ENCODE measurements at places on chromosomes 2 and 18. TPM values are rescaled to one million over a fixed set of nuclear protein-coding genes. Genes with fewer than 3 reads are reported as not detected.

Gene TNFAIP6
- total RNA-seq = 0.57 TPM

Gene TGFA
- total RNA-seq = 0.47 TPM

Gene RNF144A
- 5.9 TPM for total RNA-seq

DNA sequence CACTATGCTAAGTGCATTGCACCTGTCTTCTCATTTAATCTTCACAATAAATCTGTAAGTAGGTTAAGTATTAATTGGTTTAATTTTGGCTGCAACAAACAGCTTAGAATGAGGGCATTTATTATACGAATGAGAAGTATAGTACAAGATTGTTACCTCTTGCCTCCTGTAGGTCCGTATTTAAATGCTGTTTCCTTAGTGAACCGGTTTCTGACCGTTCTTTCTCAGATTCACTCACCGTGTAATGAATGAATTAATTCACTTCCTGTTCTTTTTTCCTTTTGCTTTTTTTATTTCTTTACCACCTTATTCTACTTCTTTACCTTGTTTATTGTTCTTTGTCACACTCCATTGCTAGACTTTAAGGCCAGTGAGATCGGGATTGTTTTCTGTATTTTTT is 153.8 kb upstream of the RASGRP3 start:
- no peak for DNase-seq

Gene SPP2
- not detected for total RNA-seq

Gene IER3IP1
- 8.8 TPM for total RNA-seq

- DNase-seq = no peak
Observed at GRCh38 chr2:173663353-173663752, 301.8 kb downstream of the SP3 start.

GRCh38 chr2:8312221-8312620 is 369.6 kb upstream of the ID2 start:
- no peak for DNase-seq

DNA sequence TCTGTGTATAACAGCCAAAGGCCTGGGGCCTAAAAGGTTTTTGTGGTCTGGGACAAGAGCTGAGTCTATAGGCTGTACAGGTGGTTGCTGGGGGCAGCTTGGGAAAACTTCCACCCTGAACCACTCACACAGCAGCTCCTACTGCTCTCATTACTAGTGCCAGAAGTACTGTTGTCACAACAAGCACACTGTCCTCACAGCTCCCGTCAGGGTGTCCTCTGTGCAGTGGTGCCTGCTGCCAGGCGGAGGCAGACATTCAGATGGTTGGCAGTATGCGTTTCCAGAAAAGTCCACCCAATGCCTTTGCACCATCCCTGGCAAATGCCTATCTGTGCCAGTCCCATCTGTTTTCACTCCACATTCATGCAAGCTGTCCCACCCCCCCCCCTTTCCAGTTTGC is 58.5 kb downstream of the EPAS1 start:
- DNase-seq = no peak

Gene ACTR1B
- total RNA-seq = 60.0 TPM

Gene ZNF892
- total RNA-seq = 2.8 TPM

DNA sequence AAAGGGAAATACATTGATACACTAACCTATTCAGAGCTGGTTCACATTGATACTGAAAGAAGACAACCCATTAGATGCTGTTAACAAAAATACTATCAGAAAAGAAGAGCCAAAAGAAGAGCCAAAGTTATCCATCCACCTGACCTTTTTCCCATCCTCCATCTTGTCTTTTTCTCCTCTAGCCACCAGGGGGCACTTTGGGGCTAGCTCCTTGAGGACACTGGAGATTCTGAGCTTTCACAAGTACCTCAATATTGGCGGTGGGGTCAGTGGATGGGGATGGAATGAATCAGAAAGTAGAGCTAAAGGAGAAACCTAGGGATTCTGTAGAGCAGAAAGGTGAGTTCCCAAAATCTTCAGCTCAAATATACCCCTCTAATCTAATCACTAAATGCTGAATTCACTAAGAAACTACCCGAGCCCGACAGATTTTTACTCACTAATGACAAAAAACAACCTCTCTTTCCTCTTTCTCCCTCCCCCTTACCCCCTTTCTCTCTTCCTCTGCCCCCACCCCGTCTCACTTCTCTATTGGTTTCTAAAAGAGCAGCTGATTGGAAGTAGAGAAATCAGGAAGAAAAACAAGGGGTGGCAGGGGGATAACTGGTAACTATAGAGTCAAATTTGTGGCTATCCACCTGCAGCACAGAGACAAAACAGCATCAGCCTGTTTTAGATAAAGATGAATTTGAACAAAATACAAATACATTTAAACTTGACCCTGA is 203.3 kb downstream of the TCF4 start:
- no peak for DNase-seq

Gene VAMP8
- total RNA-seq = 37.7 TPM

DNA sequence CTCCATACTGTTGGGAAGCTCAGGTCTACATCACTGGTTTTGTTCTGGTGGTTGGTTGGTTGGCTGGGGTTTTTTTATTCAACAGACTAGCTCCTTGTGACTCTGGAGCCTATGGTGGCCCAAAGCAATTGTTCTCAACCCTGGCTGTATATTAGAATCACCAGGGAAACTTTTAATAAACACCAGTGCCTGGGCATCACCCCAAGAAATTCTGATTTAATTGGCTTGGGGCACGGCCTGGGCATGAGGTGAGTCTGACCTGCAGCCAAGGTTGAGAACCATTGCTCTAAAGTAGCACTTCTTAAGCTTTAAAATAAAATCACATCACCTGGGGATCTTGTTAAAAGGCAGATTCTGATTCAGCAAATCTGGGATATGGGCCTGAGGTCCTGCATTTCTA is 184.1 kb downstream of the C1D start:
- DNase-seq = no peak

Gene ALK
- 0.17 TPM for total RNA-seq

- DNase-seq = no peak
Observed at GRCh38 chr2:38892819-38893218, 3.1 kb downstream of the ARHGEF33 start.

Gene KANSL1L
- total RNA-seq = 21.3 TPM

DNA sequence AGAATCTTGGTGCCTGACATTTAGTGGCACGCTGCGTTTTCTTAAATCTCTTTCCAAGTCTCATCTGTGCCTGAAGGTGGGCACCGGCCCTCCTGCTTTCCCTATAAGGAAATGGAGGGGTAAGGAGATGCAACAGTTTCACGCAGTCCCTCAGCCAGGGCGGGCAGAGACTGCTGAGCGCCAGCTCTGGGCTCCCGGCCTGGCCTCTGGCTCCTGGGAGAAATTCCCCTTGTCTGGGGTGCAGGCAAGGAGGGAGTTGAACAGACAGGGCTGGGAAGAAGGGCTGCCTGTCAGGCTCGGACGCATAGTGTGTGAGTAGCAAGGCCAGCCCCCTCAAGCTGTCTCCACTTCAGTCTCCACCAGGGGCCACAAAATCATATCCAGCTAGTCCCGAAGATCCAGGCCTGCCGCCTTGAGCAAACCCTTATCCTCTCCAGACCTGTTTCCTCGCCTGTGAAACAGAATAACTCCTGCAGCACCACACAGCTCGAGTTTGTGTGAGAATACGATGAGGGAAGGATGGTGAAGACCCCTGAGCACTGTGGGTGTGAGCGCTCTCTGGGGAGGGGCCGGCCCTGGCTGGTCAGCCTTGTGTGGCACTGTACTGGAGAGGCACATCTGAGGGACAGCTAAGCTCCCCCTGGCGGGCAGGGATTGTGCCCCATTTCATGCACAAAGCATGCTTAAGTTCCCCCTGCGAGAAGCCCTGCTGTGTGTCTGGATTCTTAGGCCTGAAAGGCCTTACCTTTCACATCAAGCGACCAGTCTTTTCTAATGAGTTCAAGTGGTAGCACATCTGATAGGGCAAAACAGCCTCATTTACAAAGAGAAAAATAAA is 33.8 kb downstream of the SDC1 start:
- DNase-seq = peak; percentile 29

DNA sequence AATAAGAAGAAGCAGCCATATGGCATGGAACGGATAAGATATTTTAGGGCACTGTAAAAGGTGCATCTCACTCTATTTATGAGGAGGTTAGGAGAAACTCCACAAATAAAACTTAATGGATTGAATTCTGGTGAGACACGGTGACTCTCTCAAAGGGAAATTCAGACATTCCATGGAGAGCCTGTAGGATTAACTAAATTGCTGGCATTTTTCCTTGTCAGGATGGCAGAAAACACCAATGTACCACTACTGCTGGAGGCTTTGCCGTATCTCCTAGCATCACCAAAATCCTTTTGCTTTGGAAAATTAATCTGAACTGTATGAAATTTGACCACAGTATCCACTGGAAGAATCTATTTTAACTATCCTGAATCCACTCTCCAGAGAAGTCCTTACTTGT is 79.3 kb downstream of the RBM43 start:
- no peak for DNase-seq

GRCh38 chr2:205682971-205683501 is 735 bp downstream of the NRP2 start:
- no peak for DNase-seq

Gene FECH
- total RNA-seq = 19.0 TPM

Gene CACNB4
- 0.57 TPM for total RNA-seq

DNA sequence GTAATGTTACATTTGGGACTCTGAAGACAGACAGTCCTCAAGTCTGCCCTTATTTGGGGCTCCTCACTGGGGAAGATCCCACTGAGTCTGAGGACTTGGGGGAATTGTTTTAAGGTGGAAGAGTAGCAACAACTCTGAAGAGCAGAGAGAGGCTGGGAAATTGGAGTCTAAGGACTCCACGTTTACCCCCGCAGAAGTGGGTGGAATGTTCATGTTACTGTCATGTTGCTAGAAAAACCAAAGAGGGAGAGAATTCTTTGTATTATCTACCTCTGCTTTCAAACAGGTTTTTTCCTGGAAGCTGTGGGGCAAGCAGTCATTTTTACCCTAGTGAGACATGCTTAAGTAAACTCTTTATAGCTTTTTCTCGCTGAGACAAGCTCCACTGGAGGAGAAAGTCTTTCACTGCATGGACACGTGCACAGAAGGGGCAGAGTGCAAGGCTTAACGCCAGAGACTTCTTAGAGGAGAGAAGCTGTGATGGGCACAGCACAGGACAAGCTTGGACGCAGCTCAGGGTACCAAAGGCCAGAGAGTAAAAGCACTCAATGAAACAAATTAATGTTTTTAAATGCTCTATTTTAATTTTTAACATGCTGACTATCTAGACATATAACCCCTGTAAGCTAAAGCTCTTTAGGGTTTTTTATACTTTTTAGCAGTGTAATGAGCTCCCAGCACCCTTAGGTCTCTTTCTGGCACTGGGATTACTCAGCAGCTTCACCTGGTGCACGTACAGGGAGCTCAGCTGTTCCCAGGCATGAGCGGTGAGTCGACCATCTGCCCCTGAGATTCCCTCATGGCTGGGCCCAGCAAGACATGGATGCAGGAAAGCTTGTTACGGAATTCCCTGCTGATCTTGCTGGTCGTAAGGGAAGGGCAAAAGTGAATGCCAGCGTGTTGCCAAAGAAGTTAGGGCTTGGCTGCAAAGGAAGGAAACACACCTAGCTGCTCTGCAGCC is 54.5 kb upstream of the BIN1 start:
- no peak for DNase-seq

Gene SNTG2
- not detected for total RNA-seq

- DNase-seq = no peak
Observed at GRCh38 chr2:4937550-4937949, 754.6 kb upstream of the SOX11 start.

DNA sequence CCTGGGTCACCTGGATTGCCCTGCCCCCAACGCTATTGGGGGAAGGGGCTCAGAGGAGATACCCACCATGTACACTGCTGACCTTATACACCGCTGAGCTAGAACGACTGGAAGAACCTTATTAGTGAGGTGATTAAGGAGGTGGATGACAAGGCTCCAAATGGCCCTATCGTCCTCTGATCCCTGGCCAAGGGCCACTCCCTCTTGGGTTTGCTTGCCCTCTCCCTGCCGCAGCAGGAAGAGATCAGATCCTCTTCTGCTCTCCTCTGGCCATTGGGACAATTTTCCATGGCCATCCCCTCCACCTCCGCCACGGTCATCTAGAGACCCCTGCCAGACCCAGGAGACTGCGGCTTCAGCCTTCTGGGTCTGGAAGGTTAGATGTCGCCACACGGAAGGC is 1.2 kb downstream of the ZNF514 start:
- no peak for DNase-seq

DNA sequence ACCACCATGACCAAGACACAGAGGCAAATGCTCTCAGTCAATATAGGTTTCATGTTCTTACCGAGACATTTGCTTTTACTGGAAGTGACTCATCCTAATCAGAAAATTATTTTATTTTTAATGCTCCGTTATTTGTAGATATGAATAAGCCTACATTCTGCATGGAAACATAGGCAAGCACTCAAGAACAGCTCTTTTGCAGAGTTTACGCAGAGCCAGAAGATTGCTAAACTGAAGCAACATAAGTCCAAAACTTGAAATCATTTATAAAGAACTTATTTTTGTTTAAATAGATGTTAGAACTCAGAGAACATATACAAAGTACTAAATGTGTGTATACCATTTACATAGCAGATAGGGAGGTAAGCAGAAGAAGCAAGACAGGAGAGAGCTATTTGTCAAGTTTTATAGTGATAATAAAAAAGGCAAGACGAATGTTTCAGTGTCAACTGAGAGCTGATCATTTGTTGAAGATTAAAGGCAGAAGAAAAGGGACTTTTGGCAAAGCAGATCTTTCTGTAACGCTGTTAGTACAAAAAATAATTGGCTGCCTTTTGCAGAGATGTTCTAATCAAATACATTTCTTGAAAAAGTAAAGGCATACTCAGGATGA is 12.4 kb upstream of the PPP1R1C start:
- no peak for DNase-seq

DNA sequence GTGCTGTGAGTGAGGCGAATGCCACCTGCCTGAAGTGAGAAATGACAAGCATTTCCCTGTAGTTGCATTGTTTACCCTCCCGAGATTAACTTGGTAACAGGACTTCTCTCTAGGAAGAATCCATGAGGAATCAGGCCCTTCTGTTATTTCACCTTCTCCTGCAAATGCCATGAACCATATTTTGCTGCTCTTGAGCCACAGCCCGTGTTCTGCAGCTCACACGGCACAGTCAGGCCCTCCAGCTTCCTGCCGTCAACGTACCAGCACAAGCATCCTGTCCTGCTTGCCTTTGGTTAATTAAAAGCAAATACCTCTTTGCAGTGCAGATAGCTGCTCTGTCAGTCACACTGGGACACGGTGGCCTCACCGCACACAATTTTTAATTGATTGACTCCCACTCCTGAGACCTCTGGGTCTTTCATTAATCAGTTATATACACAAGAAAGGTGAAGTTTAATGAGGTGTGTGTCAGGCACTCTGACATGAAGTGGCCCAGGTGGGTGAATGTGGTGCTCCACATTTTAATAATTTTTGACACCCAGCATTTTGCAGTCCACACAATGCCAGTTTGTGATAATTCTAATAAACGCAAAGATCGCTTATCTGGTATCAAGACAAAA is 95.3 kb upstream of the ASB18 start:
- DNase-seq = no peak

DNA sequence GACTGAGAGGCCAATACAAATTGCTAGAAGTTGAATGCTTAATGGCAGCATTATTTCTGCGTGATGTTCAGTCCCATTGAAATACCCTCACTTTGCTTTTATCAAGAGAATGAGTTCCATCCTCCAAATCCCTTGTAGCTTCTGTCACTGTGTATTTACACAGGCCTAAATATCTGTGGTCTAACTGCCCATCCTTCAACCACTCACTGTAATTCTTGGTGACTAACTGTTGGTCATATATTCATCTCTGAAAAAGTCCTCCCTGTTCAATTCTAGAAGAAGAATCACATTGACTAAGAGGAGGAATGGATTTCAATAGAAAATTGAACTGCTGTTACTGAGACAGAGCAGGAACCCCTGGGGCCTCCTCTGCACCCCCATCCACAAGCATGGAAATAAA is 74.2 kb upstream of the L3MBTL4 start:
- DNase-seq = no peak

- DNase-seq = no peak
Observed at GRCh38 chr2:233290051-233290845, 17.4 kb upstream of the SAG start.

Gene AMMECR1L
- 10.2 TPM for total RNA-seq

Measured in right cardiac atrium (tissue), 5 donors.